Thymus (tissue), 14 donors: ENCODE measurements at places on chromosomes 2 and 18.

DNA sequence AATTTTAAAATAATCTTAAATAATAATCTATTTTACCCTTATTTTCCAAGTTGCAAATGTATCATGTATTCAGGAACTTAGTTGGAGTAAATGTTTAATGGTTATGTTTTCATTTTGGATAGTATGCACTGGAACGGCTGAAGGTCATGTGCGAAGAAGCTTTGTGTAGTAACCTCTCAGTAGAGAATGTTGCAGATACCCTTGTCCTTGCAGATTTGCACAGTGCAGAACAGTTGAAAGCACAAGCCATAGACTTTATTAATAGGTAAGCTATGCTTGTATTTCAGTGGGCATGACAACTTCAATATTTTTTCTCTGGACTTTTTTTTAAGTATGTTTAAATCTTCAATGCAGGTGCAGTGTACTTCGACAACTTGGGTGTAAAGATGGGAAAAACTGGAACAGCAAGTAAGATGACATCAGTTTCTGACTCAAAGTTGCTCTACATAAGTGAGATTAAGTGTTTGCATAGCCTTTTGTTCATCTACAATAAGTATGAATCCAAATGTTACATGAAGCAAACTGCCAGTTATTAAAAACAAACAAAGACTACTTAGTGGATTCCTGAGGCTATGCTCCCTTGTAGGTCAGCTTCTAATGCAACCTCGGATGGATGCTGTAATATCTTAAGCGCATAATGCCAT, 63.1 kb downstream of the SPOPL start:
- DNase-seq: no peak

GRCh38 chr2:23681356-23682140, 245.4 kb downstream of the ATAD2B start:
- DNase-seq: no peak

- DNase-seq: no peak
These were observed 1.2 kb upstream of the BIN1 start for GRCh38 chr2:127108090-127108523.

- no peak for DNase-seq
These were observed 880.6 kb downstream of the TSN start for GRCh38 chr2:122636097-122636496.

- DNase-seq: no peak
These were observed 650.1 kb upstream of the VRK2 start for GRCh38 chr2:57396355-57397098.

- DNase-seq: no peak
These were observed 157.4 kb downstream of the FBXO15 start for GRCh38 chr18:73990258-73990657.

- DNase-seq: no peak
These were observed 4.8 kb upstream of the ATP6V1C2 start for GRCh38 chr2:10716581-10716980.

- DNase-seq: no peak
These were observed 25.2 kb downstream of the PTRHD1 start for GRCh38 chr2:24768013-24768412.

GRCh38 chr2:67457699-67458098, 60.6 kb downstream of the ETAA1 start:
- DNase-seq: no peak

DNA sequence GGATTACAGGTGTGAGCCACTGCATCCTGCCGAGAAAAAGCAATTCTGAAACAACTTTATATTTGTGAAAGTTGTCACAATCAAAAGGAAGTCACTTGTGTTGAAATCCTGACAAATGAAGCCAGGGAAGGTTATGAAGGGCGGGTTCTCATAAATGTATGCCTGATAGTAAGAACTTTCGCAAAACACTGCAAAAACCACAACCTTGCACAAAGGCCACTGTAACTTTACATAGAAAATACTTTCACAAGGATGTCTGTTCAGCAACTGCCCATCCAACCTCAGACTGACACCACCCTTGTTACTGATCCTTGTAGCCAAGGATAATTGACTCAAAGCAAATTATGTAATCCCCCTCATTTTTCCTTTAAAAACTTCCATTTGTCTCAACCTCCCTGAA, 90.6 kb downstream of the SLC4A3 start:
- DNase-seq: no peak

DNA sequence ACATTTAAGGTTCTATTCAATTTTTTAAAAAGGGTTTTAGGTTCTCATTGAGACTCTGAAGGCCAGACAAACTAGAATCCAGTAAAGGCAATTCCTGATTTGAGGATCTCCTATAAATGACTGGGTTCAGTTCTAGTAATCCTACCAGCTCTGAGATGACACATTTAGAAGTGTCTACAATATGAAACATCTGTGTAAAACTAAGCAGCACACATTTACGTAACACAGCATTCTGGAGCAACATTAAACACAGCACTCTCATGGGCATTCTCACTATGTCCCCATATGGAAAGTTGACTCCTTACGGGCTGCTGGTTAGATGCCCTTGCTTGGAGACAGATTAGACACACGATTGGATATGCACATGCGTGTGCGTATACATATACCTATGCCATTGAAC, 114.4 kb downstream of the ZNF385B start:
- no peak for DNase-seq

GRCh38 chr2:31980674-31981356, 30.0 kb downstream of the MEMO1 start:
- DNase-seq: no peak

DNA sequence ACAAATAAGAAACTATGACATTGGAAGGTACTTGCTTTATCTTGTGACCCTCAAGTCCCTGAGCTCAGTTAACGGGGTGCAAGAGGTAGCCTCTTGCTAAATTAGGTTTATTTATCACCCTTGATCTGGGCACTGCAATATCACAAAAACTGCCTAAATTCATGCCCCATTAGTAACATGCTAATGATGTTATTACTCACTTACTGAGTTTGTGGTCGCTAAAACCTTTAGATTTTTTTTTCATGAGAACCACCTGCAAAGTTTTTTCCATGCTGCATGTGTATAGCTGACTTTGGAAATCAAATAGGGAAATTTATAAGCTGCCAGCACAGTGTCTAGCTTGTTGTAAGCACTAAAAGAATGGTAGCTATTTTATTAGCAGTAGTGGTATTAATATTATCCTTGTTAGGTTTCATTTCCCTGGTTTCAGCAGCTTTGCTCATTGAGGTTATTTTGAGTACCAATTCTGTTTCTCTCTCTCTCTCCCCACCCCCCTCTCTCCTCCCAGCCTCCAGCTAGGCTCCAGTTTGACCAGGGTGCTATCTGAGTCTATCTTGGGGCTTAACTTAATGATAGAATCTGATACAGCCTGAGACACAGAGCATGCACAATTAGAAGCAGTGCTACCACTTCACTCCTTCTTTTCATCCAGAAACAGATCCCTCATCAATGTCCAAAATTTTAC, 88.7 kb upstream of the ATP8B1 start:
- no peak for DNase-seq

DNA sequence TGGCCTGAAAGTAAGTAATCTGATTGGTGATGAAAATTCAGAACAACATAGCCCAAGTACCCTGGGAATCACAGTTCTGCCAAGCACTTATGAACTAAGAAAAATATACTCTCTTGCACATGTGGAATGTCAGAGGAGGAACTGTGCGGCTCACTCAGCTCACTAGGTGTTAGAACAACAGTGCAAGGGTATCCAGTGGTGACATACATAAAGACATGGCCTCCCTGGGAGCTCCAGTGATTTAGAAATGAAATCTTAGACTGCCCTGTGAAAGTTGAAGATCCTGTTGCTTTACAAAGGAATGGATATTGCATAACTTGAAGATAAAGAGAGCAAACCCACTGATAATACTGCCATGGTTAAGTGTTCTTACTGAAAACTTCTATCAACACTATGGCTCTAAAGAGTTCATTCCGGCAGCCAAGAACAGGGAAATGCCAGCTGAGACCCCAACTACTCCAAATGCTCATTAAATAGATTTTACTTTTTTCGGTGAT, 246.2 kb downstream of the ARHGAP15 start:
- no peak for DNase-seq

- peak; percentile 34 for DNase-seq
These were observed at the start of gene ENOSF1 for GRCh38 chr18:712401-713134. TSS of gene ENOSF1 (minus strand) at chr18:712630. CDS start at chr18:712587, 43 bp downstream.

GRCh38 chr2:118319271-118319684, 231.0 kb downstream of the INSIG2 start:
- no peak for DNase-seq
